ENCODE measurements at places on chromosomes 1 and 21. TPM values are rescaled to one million over a fixed set of nuclear protein-coding genes. Genes with fewer than 3 reads are reported as not detected.

KIF21B gene
- 1.8 TPM for total RNA-seq

AGO3 gene
- 8.1 TPM for total RNA-seq

TNFRSF8 gene
- 0.05 TPM for total RNA-seq

KRTAP13-2 gene
- total RNA-seq = not detected

LMX1A gene
- total RNA-seq = not detected

SPATA17 gene
- total RNA-seq = 2.8 TPM

SYT11 gene
- 1.5 TPM for total RNA-seq

A3GALT2 gene
- total RNA-seq = not detected

GPR3 gene
- total RNA-seq = 1.8 TPM

PRR9 gene
- total RNA-seq = not detected

NEGR1 gene
- total RNA-seq = not detected

FBXO42 gene
- 10.1 TPM for total RNA-seq

WDR64 gene
- not detected for total RNA-seq

INTS7 gene
- 19.9 TPM for total RNA-seq

VTCN1 gene
- not detected for total RNA-seq

TOMM20 gene
- 133 TPM for total RNA-seq

All from A549 treated with Hydrocortisone at 1 μM for 4 hours (cell line).